Spinal cord (tissue), 10 donors: ENCODE measurements at places on chromosomes 3 and 15. TPM values are rescaled to one million over a fixed set of nuclear protein-coding genes. Genes with fewer than 3 reads are reported as not detected.

PDE8A gene
- total RNA-seq: 42.2 TPM

FBXO22 gene
- total RNA-seq: 25.5 TPM

STRIT1 gene
- not detected for total RNA-seq

SERINC4 gene
- 0.72 TPM for total RNA-seq

CCDC54 gene
- total RNA-seq: not detected

NT5DC2 gene
- total RNA-seq: 33.6 TPM

GRCh38 chr15:89747708-89748682 lies 3.1 kb downstream of the MESP1 start:
- H3K36me3 ChIP-seq: peaks cover 28% of the 10 kb centered on the region
- H3K27ac ChIP-seq: no peak overlapping the region
- H3K4me1 ChIP-seq: peaks cover 37% of the 10 kb centered on the region
- DNase-seq: no peak

DNA sequence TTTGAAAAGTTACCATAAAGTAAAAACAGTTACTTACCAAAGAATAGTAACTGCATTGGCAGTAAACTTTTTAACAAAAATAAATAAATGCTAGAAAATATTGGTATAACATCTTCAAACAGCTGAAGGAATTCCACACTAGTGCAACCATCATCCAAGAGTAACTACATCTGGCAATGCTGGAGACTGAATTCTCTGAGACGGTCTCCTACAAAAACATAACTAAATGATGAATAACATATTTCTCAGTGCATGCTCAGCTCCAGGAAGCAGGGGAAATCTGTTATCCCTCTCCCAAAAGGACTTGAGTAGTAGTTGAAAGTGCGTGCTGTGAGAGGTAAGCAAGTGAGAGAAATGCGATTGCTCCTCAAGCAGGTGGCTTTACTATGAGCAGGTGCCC lies 526.8 kb upstream of the CCDC54 start:
- no peak for DNase-seq
- no peak overlapping the region for H3K27ac ChIP-seq
- H3K27me3 ChIP-seq: no peaks in the 10 kb centered on the region
- no peaks in the 10 kb centered on the region for H3K36me3 ChIP-seq

DNA sequence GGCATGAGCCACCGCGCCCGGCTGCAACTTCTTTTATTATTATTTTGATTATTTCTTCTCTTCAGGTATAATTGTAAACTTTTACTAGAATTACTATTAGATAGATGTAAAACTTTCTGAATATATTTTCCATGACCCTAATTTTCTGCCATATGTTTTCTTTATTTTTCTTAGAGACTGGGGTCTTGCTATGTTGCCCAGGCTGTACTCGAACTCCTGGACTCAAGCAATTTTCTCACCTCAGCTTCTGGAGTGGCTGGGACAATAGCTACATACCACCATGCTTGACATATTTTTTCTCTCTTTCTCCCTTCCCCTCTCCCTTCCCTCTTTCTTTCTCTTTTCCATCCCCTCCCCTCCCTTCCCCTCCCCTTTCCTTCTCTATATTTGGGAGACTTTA lies 29.6 kb upstream of the CHST2 start:
- H3K36me3 ChIP-seq: no peaks in the 10 kb centered on the region
- H3K27ac ChIP-seq: no peak overlapping the region
- no peaks in the 10 kb centered on the region for H3K27me3 ChIP-seq
- H3K4me1 ChIP-seq: peaks cover 4% of the 10 kb centered on the region

DNA sequence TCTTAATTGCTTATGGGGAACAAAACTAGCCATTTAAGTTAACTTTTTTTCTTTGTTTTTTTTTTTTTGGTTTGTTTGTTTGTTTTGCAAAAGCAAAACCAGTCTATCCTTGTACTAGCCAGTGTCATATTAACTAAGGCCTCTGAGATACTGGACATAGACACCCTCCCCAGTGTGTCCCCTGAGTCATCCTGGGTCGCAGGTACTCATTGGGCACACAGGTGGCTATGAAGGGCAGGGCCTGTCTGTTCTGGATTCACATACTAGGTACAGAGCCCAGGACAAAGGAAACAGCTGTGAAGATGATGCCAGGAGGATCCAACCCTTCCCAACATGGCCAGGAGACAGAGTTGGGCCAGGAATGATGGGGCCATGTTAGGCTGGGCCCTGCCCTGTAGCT lies 318.1 kb downstream of the THSD4 start:
- DNase-seq: no peak
- no peaks in the 10 kb centered on the region for H3K4me1 ChIP-seq
- no peak overlapping the region for H3K4me3 ChIP-seq
- no peak overlapping the region for H3K27ac ChIP-seq

GRCh38 chr3:24184528-24185176 lies 239.6 kb downstream of the NR1D2 start:
- H3K27me3 ChIP-seq: no peaks in the 10 kb centered on the region
- H3K36me3 ChIP-seq: no peaks in the 10 kb centered on the region
- H3K27ac ChIP-seq: no peak overlapping the region

DNA sequence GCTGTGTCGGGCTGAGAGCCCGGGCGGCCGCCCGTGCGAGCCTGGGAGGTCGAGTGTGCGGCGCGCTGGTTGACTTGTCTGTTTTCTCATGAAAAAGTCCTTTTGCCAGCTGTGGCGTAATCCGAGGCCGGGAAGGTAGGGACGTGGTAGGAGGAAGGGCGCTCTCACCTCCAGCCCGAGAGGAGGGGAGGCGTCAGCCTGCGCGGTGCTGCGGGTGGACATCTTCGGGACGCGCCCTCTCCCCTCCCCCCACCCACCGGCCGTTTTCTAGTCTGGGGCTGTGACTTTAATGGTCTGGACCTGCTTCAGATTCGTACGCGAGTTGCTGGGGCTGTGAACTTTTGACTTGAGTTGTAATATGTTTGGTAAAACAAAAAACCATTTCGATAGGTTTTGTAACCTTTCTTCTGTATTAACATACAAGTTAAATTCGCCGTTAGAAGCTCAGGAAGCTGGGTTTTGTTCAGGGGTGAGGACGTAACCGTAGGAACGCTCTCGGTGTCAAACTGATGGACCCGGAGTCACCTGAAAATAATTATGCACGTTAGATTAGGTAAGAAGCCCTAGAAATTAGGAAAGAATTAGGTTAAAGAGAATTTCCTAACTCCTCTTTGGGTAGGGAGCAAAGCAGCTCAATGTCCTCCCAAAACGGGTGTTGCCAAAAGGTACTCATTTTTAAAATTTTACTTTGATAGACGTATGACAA lies 762 bp downstream of the NCK1 start:
- peak overlapping the region; percentile 80 for H3K4me3 ChIP-seq
- peaks cover 13% of the 10 kb centered on the region for H3K4me1 ChIP-seq
- DNase-seq: peak; percentile 76
- no peaks in the 10 kb centered on the region for H3K27me3 ChIP-seq
- H3K27ac ChIP-seq: peak overlapping the region; percentile 94

DNA sequence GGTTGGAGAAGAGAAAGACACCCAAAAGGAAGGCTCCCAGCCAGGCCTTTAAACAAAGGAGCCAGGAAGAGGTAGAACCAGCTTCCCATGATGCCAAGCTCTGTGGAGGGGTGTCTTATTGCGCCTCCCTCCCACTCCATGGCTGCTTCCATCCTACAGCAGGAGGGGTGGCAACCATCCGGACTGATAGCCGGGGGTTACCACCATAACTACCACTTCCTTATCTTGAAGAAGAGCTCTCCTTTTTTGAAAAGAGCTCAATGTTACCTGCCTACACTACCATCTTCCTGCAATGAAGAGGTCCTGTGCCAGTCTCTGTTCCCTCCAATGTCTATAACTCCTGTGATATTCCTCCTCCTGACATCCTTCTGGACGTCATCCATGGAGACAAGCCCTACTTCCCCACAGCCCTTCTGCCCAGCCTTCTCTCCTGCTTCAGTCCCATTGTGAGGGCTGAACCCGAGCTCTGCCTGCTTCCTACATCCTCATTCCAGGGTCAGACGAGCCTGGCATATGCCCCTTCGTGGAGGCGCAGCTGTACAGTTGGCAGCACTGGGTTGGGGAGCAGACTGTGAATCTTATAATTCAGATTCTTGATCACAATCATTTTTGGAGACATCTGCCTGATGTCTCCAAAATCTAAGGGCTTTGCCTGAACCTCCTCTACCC lies 8.5 kb downstream of the CCDC9B start:
- H3K27me3 ChIP-seq: no peaks in the 10 kb centered on the region
- DNase-seq: no peak
- H3K27ac ChIP-seq: no peak overlapping the region
- H3K4me3 ChIP-seq: no peak overlapping the region

- peaks cover 2% of the 10 kb centered on the region for H3K36me3 ChIP-seq
- H3K4me3 ChIP-seq: no peak overlapping the region
- H3K27me3 ChIP-seq: no peaks in the 10 kb centered on the region
These were observed 136.9 kb downstream of the HCN4 start for GRCh38 chr15:73231661-73232419.

DNA sequence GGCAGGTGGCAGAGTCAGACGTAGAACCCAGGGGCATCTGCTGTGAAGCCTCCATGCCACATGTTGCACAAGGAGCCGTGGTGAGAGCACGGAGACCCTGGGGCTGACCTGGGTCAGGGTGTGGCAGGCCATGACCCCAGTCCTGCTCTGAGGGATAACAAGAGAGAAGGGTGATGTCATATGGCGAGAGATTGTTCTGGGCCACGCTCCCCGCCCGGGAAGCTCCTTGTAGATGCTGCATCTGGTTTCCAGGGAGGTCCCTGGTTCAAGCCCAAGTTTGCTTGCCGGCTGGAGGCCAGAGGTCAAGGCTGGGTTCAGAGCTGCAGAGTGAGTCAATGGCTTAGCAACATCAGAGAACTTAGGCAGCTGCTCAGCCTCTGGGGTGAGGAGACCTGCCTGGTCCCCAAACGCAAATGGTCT lies 17.3 kb downstream of the FGD5 start:
- H3K27me3 ChIP-seq: no peaks in the 10 kb centered on the region
- DNase-seq: no peak
- peaks cover 32% of the 10 kb centered on the region for H3K4me1 ChIP-seq
- no peaks in the 10 kb centered on the region for H3K36me3 ChIP-seq

- H3K27me3 ChIP-seq: no peaks in the 10 kb centered on the region
- DNase-seq: no peak
- no peak overlapping the region for H3K4me3 ChIP-seq
- H3K36me3 ChIP-seq: no peaks in the 10 kb centered on the region
- no peak overlapping the region for H3K27ac ChIP-seq
- no peaks in the 10 kb centered on the region for H3K4me1 ChIP-seq
These were observed 5.2 kb upstream of the TOPAZ1 start for GRCh38 chr3:44236485-44236908.

DNA sequence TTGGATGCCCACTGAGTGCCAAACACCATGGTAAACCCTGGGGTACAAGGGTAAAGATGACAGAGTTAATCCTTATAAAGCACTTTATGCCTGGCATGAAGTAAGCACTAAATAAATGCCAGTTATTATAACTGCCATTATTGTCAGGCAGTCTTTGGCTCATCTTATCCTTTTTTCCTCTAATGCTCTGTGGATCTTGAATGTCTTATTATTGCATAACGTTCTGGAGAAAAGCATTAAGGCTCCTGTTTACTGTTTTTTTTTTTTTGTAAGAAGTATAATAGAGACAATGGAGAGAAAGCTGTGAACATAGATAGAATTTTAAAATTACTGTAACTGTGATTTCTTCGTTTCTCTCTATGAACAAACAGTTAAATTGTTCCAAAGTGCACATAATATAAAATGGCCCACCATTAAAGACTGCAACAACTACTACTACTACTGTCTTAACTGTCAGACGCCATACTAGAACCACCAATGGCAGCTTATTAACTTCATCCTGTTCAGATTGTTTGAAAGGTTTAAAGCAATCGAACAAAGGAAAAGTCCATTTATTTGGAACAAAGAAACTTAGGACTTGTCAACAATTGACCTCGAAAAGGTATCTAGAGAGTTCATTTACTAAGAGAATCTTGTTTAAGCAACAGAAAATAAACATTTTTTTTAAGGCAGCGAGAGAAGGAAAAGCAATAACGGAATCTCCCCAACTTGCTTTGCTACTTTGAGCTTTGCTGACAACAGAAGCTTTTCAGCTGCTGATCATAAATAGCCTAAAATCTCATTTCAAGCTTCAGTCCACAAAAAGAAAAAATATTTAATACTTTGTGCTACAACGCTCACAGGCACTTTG lies 520.7 kb downstream of the ROBO1 start:
- H3K27ac ChIP-seq: no peak overlapping the region
- H3K4me3 ChIP-seq: no peak overlapping the region
- H3K36me3 ChIP-seq: no peaks in the 10 kb centered on the region
- no peaks in the 10 kb centered on the region for H3K27me3 ChIP-seq
- H3K4me1 ChIP-seq: no peaks in the 10 kb centered on the region
- DNase-seq: peak; percentile 9

GRCh38 chr15:56351353-56351752 lies 13.9 kb upstream of the TEX9 start:
- H3K27me3 ChIP-seq: no peaks in the 10 kb centered on the region
- H3K4me3 ChIP-seq: no peak overlapping the region
- H3K4me1 ChIP-seq: no peaks in the 10 kb centered on the region
- no peak overlapping the region for H3K27ac ChIP-seq
- no peak for DNase-seq
- H3K36me3 ChIP-seq: no peaks in the 10 kb centered on the region

DNA sequence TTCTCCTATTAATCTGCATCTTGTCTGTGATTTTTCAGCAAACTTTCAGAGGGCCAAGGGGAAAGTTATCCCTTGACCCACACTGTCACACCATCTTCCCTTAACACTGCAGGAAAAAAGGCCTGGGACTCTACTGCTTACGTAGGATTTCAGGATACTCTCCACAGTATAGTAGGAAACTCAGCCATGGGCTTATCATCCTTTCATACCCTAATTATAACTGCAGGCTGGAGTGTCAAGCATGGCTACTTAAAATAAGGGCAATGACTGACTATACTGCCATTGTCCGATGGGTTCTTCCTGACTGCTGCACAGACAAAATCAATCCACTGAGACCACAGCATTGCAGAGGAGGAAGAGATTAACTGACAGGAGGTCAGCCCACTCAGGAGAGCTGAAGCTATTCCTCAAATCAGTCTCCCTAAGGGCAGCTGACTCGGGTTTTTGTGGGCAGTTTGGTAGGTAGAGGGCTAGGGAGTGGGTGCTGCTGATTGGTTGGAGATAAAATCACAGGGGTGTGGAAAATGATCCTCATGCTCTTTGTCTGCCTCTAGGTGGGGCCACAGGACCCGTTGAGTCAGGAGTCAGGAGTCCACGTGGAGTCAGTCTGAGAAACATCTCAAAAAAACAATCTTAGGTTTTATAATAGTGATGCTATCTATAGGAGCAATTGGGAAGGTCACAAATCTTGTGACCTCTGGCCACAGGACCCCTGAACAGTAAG lies 118.2 kb upstream of the STRIT1 start:
- DNase-seq: no peak
- no peak overlapping the region for H3K4me3 ChIP-seq
- no peaks in the 10 kb centered on the region for H3K4me1 ChIP-seq
- no peaks in the 10 kb centered on the region for H3K27me3 ChIP-seq
- no peak overlapping the region for H3K27ac ChIP-seq

GRCh38 chr3:137171834-137172603 lies 214.2 kb downstream of the IL20RB start:
- no peaks in the 10 kb centered on the region for H3K4me1 ChIP-seq
- H3K27me3 ChIP-seq: no peaks in the 10 kb centered on the region
- no peak for DNase-seq

- no peaks in the 10 kb centered on the region for H3K27me3 ChIP-seq
- H3K4me3 ChIP-seq: no peak overlapping the region
- no peaks in the 10 kb centered on the region for H3K4me1 ChIP-seq
- no peak overlapping the region for H3K27ac ChIP-seq
- no peak for DNase-seq
- no peaks in the 10 kb centered on the region for H3K36me3 ChIP-seq
These were observed 31.7 kb downstream of the ECT2 start for GRCh38 chr3:172782235-172782634.

- H3K36me3 ChIP-seq: peaks cover 8% of the 10 kb centered on the region
- no peaks in the 10 kb centered on the region for H3K27me3 ChIP-seq
- H3K4me3 ChIP-seq: no peak overlapping the region
- H3K4me1 ChIP-seq: no peaks in the 10 kb centered on the region
These were observed 77.8 kb downstream of the NBEAL2 start for GRCh38 chr3:47057212-47057671.
